ENCODE measurements at places on chromosomes 6 and 20.

DNA sequence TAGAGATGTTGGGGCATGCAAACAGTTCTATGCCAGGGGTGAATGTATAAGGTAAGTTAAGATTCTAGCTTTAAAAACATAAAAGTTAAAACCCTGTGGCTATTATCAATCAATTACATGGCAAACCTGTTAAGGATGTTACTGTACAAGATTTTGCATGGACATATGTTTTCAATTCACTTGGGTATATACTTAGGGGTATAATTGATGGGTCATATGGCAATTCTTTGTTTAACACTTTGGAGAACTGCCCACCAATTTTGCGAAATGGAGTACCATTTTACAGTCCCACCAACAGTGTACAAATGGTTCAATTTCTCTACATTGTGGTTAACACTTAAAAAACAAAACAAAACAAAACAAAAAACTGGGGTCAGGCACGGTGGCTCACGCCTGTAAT, 9.4 kb upstream of the NCOA3 start:
- peak; percentile 11 for DNase-seq

GRCh38 chr20:50007369-50007768, 24.6 kb downstream of the SNAI1 start:
- no peak for DNase-seq

DNA sequence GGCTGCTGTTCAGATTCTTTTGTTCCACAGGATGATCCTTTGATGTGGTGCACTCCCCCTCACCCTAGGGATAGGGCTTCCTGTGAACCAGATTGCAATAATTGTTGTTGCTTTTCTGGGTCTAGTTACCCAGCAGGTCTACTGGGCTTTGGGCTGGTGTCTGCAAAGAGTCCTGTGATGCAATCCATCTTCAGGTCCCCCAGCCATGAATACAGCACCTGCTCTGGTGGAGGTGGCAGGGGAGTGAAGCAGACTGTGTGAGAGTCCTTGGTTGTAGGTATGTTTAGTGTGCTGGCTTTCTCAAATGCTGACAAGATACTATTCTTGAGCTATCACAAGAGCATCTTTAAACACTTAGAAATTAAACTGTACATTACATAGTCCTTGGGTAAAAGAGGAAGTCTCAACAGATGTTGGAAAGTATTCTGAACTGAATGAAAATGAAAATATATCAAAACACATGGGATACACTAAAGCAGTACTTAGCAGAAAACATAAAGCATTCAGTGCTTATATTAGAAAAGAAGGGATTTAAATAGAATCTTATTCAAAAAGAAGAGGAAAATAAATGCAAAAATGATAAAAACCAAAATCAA, 49.1 kb upstream of the CCR6 start:
- no peak for DNase-seq

- DNase-seq, result no peak
Observed at GRCh38 chr6:101845172-101845571, 451.7 kb downstream of the GRIK2 start.

GRCh38 chr6:26251354-26252076, 113.5 kb upstream of the BTN3A2 start:
- DNase-seq, result peak; percentile 93

DNA sequence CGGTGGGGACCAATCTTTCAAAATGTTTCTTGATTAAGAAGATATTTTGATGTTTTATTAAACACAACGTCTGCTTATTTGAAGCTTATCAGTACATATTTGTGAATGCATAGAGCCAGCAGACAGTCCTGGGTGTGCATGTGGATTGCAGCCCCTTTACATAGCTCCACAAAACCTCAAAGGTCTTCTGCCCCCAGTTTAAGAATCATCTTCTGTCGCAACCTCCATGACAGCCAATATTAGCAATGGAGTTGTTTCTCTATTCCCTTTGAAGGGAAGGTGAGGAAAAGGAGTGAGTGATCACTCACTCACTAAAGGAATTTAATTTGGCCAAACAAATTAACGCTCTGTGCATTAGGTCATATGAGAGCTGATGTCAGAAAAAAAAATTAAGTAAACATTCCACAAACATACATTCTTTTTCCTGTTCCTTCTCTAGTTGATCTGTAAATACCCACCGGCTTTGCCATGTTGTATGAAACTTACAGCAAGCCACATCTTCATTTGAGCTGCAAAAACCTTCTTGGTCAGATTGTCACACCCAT, 152.9 kb downstream of the SIM1 start:
- DNase-seq, result peak; percentile 51

- peak; percentile 96 for DNase-seq
Observed at GRCh38 chr6:11851387-11851786, 72.8 kb upstream of the ADTRP start.

DNA sequence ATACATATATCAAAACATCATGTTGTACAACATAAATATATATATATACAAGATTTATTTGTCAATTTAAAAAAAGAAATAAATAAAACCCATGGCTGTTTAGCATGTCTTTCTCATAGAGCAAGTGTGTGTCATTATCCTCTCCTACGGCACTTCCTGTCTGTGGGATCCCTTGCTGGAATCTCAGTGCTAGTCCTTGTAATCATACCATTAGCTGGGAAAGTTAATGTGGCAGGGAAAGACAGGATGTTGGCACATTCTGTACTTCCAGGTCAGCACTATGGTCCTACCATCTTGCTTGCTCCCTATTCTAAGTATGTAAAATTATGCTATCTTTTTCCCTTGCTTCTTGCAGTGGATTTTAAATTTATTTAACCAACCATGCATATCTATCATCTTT, 9.5 kb upstream of the SLC17A3 start:
- no peak for DNase-seq

GRCh38 chr6:10759884-10760329, 12.3 kb downstream of the TMEM14B start:
- peak; percentile 67 for DNase-seq

DNA sequence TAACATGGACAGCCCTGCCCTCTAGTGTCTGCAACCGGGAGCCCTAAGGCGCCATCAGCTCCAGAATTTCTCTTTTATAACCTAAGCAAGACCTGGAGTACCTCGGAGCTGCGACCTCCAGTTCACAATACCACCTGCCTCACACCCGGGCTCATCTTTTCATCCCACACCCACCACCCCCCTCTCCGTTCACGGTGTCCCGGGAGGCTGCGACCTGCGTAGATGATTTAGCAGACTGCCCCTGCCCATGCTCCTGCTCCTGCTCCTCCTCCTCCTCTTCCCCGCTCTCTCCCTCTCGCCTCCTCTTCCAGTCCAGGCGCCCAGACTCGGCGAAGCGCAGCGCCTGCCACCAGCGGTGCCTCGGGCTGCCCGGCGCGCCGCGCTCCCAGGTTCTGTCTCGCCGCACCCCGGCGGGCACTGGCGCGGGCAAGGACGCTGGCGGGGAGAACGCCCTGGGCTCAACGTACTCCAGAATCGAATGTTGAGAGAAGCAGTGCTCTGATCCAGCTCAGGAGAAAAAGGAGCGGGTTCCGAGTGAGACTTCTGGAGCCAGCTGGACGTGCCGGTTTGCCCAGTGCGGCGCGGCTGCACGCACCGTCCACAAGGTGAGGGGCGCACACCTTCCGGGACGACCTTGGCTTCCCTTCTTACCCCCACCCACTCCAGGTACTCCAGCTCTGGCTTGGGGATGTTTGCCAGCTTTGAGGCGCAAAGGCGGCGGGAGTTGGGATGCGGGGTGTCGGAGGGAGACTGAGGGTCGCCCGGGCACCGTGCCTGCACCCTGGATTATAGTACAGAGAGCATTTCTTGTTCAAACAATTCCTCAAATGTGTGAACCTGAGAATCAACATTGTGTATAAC, at the start of gene HTR1E:
TSS of gene HTR1E (plus strand) at position 310 of the 861 bp plus-strand sequence. CDS start 77,807 bp downstream, outside the sequence.
- DNase-seq, result no peak

- no peak for DNase-seq
Observed at GRCh38 chr20:49914310-49915117, 815 bp downstream of the SPATA2 start.

- DNase-seq, result no peak
Observed at GRCh38 chr6:169249057-169249456, 4.6 kb downstream of the THBS2 start.

DNA sequence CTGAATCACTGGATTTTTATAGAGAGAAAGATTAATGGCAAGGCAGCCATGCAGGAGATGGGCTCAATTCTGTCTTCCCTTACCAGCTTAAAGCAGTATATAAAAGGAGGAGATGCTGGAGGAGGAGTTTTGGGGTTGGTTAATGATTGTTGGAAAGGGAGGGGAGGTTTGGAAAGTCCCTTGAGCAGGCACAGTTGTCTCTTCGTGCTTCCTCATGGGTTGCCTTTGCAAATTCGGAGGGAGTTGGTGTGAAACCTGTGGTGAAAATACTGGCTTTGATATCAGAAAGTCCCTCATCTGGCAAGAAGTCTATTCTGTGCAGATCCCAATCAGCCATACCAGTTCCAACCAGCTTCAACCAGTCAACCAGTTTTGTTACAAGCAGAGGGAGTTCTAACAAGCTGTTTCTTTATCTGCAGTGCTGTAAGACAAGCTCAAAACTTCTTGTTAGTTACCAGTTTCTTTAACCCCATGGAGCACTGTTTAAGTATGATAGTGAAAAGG, 107.0 kb downstream of the HIVEP1 start:
- no peak for DNase-seq

- DNase-seq, result no peak
Observed at GRCh38 chr6:77463308-77463860, at the start of gene HTR1B. Gene HTR1B, minus strand, starts transcription at chr6:77463491. Its CDS starts 88 bp downstream, at chr6:77463403.

DNA sequence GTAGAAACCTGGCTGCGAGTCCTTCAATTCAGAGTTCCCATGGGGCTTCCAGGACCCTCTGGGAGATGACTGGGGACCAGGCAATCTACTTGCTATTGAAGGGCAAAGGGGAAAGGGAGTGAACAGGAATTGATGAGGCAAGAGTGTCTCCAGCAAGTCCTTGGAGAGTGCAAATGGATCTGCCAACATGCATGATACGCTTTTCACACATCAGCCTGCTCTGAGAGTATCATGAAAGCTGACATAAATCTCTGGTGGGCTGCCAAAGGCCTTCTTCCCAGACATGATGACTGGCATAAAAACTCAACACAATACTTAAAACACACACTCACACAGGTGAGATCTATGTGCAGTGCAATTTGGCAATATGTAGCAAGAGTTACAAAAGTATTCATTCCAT, 759.1 kb downstream of the PTPRT start:
- no peak for DNase-seq

DNA sequence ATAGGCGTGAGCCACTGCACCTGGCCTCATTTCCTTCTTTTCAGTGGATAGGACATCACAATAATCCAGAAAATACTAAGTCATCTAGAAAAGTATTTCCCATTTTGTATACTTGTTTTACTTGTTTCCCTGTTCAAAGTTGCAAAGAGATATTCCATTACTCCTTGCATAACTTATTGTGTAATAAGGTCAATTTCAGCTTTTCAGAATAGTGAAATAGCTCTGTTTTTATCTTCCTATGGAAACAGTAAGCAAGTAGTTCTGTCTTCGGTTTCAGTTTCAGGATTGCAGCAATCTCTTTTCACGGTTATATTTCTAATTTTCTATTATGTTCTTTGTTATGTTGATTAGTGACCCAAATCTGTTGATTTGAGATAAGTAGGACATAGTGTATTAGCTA, 6.0 kb downstream of the STX11 start:
- DNase-seq, result no peak
